ENCODE measurements at places on chromosomes 4 and X.

- DNase-seq, result no peak
Observed at GRCh38 chrX:355329-356050, 31.2 kb downstream of the PPP2R3B start.

DNA sequence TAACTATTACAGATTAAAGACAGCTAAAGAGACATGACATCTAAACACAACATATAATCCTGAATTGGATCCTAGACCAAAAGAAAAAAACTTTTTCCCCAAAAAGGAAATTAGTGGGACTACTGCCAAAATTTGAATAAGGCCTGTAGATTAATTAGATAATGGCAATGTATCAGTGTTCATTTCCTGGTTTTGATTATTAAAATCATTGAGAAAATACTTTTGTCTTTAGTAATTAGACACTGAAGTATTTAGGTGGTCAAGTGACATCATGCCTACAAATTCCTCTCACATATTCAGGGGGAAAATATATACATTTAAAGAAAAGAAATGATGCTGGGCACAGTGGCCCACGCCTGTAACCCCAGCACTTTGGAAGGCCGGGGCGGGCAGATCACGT is 10.4 kb upstream of the USO1 start:
- DNase-seq, result no peak

DNA sequence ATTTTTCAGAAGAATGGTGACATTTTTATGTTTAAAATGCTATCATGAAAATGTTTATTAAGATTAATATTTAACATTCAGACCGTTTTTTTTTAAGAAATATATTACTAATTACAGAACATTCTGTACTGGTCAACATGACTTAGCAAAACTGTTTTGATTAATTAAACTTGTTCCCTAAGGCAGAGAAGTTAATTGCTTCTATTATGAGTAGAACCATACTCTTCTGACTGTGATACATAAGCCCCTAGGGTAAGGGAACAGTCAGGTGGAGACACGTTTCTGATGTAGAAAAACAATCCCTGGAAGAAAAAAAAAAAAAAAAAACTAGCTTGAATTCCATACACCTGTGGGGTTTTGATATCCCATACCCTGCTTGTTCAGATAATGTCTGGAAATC is 97.4 kb downstream of the GPM6A start:
- DNase-seq, result no peak

- peak; percentile 1 for DNase-seq
Observed at GRCh38 chr4:169620880-169621248, 486 bp downstream of the CLCN3 start.

GRCh38 chr4:93633721-93634120 is 194.8 kb upstream of the ATOH1 start:
- DNase-seq, result no peak

DNA sequence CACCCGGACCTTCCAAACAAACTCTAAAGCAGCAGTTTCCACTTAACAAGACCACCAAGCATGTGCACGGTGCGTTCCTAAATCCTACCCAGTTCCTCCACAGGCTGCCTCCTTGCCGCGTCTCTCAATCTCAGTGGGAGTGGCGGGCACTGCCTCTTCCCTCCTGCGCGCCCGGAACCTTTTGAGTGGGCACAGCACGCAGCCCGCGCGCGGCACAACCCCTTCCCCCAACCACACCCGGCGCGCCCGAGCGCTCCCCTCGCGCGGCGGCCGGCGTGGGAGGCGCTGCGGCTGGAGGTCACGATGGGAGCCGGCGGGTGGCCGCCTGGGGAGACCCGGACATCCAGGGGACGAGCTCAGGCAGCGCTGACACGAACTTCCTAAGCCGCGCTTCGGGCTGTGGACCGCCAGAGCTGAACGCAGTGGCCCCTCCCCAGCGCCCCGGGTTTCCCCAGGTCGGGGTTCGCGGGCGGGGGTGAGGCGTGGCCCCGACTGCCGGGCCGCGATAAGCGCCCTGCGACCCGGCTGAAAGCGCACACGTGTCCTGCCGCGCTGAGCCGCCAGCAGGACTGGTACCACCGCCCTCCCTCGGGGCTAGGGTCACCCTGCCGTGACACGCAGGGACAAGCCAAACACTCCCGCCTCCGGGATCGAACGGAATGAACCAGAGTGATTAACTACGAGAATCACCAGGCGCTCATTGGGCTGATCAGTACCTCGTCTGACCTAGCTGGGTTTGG is at the start of gene ABCG2:
ABCG2 (minus strand) TSS at position 151 of the 740 bp plus-strand sequence. CDS start 18,644 bp downstream, outside the sequence.
- peak; percentile 2 for DNase-seq

GRCh38 chrX:107826238-107827029 is 768 bp downstream of the MID2 start:
- peak; percentile 1 for DNase-seq

GRCh38 chrX:40663078-40663740 is 15.8 kb upstream of the CXorf38 start:
- DNase-seq, result no peak

GRCh38 chr4:123701131-123701575 is 304.6 kb downstream of the SPRY1 start:
- no peak for DNase-seq

- no peak for DNase-seq
Observed at GRCh38 chr4:8768357-8768999, 103.2 kb downstream of the HMX1 start.

- no peak for DNase-seq
Observed at GRCh38 chrX:68183612-68184214, 249.6 kb downstream of the OPHN1 start.

- no peak for DNase-seq
Observed at GRCh38 chr4:130043732-130044160, 947.8 kb downstream of the C4orf33 start.

Data from activated naive CD4-positive, alpha-beta T cell (primary cell).